Non-pigmented ciliary epithelial cell (primary cell): ENCODE measurements at places on chromosomes 6 and 20.

GRCh38 chr6:119738425-119738824, 388.9 kb upstream of the MAN1A1 start:
- no peak for DNase-seq

DNA sequence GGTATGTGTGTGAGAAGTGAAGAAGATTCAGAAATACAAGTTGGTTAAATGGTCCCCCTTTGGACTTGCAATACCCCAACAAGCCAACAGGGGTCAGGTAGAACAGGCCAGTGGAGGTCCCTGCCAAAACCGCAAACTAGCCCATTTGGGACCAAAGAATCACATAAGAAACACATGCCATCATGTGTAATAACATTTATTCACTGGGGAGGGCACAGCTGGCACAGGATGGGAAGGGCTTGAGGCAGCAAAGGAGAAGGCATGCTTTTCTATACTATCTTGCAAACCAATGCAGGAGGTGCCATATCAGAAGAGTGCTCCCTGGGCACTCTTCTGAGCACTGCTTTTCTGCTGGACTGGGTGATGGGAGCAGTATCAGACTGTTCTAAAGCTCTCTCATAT, 116.1 kb upstream of the TRAF3IP2 start:
- no peak for DNase-seq

DNA sequence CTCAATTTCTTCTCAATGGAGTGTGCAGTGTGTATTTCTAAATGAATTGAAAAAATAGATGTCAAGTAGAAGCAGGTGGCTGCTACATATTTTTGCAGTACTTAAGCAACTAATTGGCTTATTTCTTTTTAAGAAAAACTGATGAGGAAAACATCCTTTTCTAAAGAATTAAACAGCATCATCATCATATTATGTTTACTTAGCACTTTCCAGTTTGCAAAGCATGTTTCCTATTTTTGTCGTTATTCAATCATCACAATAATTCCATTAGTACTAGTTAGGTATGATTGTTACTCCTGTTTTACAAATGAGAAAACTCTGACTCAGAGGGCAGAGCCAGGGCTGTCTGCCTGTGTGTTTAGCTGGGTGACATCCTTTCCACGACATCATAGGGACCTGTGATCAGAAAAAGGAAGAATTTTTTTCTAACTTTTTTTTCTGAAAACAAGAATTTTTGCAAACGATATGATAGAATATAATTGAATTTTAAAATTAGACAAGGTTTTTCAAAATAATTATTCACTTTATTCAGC, 22.7 kb upstream of the BMP6 start:
- DNase-seq: no peak

DNA sequence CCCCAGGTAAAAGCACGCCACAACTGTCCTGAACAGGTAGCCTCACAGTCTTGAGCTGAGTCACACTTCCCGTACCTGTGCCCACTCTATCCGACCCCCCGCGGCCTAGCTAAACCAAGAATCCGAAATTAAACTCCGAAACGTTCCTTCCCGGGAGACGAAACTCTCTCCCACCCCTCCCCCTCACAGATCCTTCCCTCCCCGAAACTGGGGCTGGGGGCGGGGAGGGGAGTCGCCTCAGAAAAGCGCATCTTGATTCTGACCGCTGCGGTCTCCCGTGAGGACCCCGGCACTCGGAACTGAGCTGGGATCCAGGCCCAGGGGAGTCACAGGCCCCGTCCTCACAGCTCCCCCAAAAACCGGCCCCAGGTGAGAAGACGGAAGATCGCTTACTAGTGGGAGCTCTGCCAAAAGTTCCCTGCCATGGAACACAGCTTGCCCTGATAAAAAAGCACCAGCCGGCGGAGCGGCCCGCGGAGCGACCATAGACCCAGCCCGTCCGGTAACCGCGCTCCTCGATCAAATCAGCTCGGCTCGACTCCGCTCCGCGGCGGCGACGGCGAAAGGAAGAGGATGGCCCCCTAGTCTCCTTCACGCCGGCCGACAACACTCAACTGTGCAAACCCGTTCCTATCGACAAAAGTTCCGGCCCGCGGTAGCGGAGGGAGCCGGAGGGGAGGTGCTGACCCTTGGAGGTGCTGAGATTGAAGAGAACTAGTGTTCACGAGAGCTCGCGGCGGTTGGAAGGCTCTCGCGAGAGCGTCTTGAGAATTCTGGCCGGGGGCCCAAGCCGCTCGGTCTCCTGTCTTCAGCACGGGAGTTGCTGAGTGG, at the start of gene CCNC:
Gene CCNC (minus strand): TSS at position 558 of the 831 bp plus-strand sequence. CDS start 133 bp downstream, at position 425.
- peak; percentile 85 for DNase-seq

DNA sequence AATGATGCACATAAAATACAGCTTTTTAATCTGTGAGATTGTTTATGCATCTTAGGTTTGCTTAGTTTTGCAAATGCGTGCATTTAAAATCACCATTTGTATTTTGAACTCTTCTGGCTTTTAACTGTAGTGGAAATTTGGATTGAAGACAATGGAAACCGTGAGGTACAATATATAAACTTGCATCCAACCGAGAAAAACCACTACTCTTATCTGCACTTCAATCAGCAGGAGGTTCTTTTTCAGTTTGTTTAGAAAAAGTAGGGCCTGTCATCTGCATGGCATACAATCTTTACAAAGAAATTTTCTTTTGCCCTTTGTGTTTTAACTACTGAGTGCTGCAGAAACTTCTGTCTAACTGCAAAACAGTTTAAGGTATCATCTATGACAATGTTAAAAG, 132.8 kb downstream of the LAMA2 start:
- no peak for DNase-seq

GRCh38 chr20:32539817-32540675, 45.1 kb downstream of the NOL4L start:
- no peak for DNase-seq

DNA sequence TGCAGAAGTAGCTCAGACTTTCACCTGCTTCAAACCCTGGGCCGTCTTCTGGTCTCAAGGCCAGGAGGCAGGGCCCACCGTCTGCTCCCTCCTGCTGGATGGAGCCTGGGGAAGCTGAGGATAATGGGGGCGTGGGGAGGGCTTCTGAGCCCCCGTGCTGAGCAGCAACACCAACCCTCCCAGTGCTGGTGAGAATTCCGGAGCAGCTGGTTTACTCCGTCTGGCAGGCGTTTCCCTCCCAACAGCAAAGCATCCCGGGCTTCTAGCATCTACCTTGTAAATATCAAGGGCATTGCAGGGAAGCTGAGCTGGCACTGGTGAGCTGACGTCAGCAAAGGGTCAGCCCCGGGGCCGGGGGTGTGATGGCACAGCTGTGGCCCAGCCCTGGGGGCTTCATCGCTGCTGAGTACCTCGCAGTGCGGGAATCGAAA, 16.8 kb upstream of the CHRNA4 start:
- no peak for DNase-seq

DNA sequence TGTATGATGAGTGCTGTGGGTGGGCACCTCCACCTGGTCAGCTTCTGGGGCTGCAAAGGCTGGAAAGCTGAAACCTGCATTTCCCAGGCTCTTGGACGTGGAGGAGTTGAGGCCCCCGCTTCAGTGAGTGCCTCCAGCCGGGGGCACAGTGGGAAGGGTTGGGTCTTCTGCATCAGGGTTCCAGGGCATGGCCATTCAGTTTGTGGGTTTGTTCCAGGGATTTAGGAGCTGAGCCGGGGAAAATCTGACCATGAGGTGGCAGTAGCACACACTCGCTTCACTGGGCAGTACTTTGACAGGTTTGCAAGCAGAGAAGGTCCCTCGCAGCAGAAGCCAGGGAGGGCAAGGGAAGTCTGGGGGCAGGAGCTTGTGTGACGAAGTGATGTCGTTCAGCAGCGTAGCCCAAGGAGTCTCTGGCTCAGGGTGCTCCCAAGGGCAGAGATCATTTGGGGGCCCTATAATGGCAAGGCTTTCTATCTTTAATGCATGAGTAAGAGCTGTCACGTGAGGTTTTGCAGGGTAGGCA, 69.5 kb upstream of the SULF2 start:
- DNase-seq: no peak

DNA sequence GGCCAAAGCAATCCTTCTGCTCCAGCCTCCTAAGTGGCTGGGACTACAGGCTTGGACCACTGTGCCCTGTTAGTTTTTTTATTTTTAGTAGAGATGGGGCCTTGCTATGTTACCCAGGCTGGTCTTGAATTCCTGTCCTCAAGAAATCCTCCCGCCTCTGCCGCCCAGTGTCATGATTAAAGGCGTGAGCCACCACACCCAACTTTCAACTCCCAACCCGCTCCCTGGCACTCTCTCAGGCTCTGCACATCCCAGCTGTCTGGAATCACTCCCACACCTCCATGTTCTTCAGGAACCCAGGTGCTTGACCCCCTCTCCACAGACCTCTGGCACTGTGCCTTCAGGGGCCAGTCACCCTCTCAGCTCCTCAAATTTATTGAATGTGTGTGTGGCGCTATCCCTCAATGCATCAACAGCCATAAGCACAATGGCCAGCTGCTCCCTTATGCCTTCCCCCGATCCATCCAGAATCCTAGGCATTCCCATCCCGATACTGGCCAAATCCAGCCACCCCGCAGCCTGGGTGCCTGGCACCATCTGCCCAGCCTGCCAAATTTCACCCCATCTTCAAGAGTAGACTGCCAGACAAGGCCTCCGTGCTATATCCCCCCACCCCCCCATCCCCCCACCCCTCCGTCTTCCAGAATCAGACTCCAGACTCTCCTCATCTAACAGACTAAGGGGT, 647 bp upstream of the POU5F1 start:
- no peak for DNase-seq

DNA sequence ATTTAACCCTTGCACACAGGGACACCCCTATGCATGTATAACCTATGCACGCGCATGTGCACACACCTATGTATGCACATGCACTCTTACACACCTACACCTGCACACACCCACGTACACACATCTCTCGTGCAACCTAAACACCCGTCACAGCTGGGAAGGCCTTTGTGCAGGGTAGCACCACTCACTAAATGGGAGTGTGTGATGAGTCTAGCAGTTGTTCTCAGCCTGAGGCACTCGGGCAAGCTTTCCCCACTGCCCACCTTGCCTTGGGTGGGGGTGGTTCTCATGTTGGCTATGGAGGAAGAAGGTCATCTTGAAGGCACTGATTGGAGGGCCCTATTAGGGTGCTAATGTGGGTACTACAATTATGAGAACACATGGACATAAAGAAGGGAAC, 85.8 kb downstream of the DLL1 start:
- no peak for DNase-seq

DNA sequence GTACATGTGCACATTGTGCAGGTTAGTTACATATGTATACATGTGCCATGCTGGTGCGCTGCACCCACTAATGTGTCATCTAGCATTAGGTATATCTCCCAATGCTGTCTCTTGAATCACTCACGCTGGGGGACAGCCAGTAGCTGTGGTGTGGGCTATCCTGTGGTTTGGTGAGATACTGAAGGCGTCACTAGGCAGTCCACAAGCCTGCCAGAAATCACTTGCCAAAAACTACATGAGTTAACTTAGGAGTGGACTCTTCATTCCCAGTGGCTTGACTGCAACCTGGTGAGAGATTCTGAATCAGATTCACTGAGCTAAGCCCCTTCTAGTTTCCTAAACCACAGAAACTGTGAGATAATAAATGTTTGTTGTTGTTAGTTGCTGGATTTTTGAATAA, 191.3 kb downstream of the TSHZ2 start:
- DNase-seq: no peak

- no peak for DNase-seq
Measured at GRCh38 chr6:34465531-34466241, at the start of gene PACSIN1. Gene PACSIN1 (plus strand): TSS chr6:34466076. CDS start chr6:34526306, 60,230 bp downstream.

DNA sequence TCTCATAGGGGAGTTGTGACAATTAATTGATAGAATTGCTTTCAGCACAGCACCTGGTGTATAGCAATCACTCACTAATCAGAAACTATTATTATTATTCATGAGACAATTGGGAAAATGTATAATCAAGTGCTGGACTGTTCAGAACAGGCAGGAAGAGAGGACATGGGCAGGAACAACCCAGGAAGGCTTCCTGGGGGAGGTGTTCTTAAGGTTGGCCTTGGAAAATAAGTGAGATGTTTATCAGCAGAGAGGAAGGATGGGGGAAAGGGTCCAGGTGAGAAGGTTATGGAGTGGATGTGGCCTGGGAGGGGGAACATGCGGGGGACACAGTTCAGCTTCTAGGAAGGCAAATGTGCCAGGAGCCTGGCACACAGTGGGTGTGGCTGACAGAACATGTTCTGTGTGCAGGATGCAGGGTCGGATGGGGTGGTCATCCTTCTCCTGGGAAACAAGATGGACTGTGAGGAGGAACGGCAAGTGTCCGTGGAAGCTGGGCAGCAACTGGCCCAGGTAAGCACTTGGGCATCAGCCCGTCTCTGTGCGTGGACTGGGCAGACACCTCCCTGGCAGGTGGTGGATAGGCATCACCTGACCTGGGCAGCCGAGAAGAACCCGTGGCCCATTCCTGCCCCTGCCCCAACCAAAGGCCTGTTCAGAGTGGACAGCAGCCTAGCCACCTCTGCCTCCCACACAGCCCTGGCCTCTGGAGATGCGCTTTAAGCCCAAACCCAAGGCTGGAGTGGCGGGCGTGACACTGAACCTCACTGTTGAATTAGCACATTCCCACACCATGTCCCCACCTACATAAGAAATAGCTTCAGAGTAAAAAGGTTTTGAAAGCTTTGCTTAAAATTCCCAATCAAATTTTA, 30.9 kb downstream of the RAB44 start:
- DNase-seq: no peak

DNA sequence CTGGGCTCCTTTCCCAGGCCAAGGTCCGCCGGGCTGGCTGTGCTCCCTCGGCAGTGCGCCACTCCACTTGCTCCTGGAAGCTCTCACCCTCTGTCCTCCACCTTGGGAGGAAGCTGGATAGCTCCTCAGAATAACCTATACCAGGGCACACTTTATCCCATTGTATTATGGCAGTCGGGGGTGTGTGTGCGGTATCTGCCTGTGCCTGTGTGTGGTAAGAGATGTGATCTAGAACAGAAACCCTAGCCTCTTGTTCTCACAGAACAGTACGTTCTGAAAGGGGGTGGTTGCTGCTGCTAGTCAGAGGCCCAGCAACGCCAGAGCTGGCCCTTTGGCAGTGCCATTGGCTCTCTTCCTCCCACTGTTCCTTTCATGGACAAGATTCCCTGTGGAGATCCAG, 168.4 kb downstream of the TBXT start:
- DNase-seq: no peak

- no peak for DNase-seq
Measured at GRCh38 chr20:37270576-37271420, 9.2 kb upstream of the GHRH start.

- DNase-seq: no peak
Measured at GRCh38 chr6:89630488-89630887, 8.1 kb downstream of the LYRM2 start.

DNA sequence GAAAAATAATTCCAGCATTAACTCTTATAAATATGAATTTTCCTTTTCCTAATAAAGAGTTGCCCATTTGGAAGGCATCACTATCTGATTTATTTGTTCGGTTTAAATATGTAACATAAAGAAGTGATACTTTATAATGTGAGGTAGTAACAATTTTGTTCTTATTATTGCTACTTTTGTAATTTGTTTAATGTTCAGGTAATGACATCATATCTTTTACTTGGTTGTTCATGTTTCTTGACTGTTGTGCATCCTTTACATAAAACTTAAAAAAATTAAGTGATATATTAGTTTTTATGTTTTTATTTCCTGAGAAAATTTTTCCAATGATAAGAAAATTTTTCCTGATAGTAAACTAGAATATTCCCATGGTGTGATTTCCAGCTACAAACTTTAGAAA, 124.6 kb downstream of the AFG1L start:
- DNase-seq: no peak
